ENCODE measurements at places on chromosomes 5 and 9.
A peak's percentile ranks its signal among the peaks of the same experiment; 100 is the strongest.

DNA sequence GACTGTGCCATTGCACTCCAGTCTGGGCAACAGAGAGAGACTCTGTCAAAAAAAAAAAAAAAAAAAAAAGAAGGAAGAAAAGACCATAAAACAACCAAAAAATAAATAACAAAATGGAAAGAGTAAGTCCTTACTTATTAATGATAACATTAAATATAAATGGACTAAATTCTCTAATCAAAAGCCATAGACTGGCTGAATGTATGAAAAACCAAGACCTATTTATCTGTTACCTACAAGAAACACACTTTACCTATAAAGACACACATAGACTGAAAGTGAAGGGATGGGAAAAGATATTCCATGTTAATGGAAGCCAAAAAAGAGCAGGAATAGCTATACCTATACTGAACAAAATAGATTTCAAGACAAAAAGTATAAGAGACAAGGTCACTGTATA is 16.6 kb downstream of the TMEM267 start:
- no peak for DNase-seq

DNA sequence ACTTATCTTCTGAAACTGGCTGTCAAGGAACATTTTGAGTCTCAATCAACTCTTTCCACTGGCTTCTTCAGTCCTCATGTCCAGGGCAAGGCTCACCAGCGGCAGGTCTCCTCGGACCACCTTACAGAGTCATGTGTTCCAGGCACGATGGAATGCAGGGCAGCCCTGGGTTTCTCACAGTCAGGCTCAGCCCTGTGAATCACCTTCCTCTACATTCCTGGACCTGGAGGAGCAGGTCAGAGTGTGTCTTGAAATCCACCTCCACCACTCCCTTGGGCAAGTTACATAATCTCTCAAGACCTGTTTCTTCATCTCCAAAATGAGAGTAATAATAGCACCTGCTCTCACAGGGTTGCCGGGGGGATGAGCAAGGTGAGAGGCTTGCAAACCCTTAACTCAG is 16.0 kb downstream of the ENC1 start:
- no peak for DNase-seq

DNA sequence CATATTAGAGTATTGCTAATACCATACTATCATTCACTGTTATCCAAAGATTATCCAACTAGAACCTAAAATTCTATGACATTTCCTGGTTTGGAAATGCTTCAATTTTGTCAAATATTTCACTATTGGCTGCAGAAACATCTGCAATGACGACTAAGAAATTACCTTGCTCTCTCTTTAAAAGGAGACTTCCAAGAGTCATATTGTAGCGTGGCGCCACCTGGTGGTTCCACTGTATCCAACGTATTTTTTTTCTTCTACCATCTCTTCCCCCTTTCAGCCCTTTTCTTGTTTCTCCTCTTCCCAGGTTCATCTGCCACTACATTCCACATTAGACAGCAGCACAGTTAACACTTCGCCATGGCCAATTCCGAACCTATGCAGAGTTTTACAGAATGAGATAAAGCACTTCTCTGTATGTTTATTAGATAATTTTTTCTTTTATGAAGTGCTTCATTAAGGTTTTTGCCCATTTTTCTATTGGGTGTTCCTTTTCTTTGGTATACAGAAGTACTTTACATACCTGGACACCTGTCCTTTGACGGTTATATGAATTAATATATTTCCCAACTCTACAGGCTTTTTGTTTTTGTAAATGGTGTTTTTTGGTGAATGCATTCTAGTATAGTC is 153.5 kb downstream of the CDC42SE2 start:
- peak; percentile 66 for DNase-seq

GRCh38 chr9:80059979-80060378 is 488.2 kb downstream of the TLE4 start:
- DNase-seq, result no peak

DNA sequence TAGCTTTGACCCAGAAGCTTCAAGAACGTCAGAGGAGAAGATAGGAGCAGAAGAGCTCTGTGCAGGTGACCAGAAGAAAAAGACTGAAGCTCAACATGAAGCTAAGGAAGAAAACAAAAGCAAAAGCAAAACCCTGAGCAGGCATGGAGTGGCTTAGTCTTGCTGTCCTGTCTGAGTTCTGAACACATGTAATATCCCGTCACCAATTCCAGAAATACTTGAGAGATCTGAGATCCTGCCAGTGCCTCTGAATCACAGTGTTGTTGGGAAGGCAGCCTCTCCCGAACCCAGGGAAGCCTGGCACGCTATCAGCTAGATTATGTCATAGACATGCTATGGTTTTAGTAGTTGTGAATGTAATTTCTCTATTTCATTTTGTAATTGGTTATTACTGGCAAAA is 235.7 kb downstream of the ICE1 start:
- DNase-seq, result peak; percentile 32

GRCh38 chr9:111149018-111149759 is 110.9 kb upstream of the LPAR1 start:
- peak; percentile 56 for DNase-seq

DNA sequence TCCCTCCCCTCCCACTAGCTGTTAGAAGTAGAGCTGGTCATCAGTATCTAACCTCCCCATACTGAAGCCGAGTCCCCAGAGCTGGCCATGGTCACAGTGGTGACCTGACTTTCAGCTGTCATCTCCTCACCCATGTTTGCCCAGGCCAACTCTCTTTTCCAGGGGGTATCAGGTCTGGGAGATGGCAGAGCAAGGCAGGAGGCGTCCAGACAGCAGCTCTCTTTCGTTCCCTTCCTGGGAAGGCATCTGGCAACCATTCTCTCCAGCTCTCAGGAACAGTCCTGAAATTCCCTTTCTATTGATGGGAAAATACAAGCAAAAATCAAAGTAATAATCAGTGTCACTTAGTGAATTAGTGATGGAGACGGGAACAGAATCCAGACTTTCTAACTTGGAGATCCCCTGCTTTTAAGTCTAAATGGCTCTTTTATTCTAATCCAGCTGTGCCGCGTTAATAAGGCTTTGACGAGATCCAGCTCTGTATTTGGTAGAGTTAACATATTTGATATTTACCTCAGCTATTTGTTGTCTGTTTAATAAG is 21.3 kb upstream of the AOPEP start:
- no peak for DNase-seq

- peak; percentile 13 for DNase-seq
Observed at GRCh38 chr5:119356612-119357188, 881 bp downstream of the TNFAIP8 start.

GRCh38 chr5:109496112-109496511 is 86.3 kb upstream of the PJA2 start:
- no peak for DNase-seq

GRCh38 chr9:19583890-19584289 is 175.1 kb downstream of the ACER2 start:
- DNase-seq, result no peak

DNA sequence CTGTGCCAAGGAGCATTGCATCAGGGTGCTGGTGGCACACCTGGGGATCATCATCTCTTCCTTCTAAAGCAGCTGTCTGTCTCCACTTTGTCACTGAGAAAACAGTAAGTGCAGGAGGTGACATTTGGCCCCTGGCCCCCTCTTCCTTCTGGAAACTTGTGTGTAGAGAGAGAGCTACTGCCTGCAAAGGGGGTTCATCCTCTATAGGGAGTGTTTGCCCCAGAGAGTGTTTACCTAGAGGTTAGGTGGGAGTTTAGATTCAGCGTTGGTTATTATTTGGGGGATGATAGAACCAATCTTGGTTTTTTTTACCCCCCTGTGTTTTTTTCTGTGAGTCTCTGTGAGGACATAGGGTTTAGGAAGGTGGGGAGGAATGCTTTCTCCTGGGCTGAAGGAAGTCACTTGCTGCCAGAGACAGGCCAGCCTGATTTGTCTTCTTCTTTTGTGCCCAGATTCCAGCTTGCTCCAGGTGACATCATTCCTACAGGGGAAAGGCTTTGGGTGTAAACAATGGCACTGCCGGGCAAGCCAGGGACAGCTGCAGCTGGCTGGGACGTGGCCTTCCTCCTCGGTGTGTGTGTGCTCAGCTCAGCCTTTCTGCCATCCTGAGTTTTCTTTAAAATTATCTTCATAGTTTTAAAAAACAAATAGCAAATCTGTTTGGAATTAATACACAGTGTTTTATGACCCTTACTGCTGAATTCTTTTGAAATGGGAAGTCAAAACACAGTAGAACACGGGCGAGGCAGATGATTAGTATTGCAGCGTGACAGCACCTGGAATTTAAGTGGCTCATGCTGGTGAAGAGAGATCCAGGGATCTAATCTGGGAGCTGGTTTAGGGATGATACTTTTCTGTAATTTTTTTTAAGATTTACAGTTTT is 24.5 kb downstream of the PRRC2B start:
- peak; percentile 30 for DNase-seq

- no peak for DNase-seq
Observed at GRCh38 chr5:148861088-148861487, 34.7 kb downstream of the ADRB2 start.

DNA sequence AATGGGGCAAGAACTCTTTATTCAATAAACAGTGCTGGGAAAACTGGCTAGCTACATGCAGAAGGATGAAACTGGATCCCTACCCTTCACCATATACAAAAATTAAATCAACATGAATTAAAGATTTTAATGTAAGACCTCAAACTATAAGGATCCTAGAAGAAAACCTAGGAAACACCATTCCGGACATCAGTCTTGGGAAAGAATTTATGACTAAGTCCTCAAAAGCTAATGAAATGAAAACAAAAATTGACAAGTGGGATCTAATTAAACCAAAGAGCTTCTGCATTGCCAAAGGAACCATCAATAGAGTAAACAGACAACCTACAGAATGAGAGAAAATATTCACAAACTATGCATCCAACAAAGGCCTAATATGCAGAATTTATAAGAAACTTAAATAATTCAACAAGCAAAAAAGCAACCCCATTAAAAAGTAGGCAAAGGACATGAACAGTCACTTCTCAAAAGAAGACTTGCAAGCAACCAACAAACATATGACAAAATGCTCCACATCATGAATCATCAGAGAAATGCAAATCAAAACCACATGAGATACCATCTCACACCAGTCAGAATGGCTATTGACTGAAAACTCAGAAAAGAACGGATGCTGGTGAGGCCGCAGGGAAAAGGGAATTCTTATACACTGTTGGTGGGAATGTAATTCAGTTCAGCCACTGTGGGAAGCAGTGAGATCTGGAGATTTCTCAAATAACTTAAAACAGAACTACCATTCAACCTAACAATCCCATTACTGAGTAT is 104.3 kb upstream of the MAP3K1 start:
- DNase-seq, result peak; percentile 91

- no peak for DNase-seq
Observed at GRCh38 chr5:175394601-175395000, 49.4 kb downstream of the DRD1 start.

GRCh38 chr5:157778121-157778805 is 34.8 kb downstream of the LSM11 start:
- DNase-seq, result peak; percentile 42

DNA sequence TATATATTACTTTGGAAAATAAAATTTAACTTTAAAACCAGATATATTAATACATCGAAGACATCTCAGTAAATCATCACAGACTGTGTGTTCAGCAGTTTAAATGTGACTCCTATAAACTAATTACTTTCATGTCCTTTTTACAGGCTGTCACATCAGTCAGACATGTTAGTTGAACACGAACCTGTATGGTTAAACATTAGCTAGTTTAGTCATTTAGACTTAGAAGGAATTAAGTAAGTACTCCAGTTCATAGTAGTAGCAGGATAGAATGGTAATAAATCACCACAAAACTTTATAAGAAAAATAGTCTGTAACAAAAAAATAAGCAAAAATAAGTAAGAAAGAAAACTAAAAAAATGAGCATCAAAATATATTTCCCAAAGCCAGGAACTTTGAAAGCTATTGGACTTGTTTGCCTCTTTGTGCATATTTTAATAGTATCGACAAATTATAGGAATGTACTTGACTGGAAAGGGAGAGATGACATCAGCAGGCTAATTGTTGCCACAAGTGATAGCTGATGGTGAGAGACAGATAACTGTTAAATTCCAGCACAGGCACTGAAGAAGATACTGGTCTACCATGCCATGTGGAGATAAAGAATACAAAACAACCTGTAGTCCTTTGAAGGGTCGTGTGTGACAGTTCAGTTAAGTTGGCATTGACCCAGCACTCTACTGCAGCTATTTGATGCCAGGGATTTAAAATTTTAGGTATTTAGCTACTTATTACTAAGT is 83.9 kb downstream of the RIC1 start:
- DNase-seq, result peak; percentile 37

DNA sequence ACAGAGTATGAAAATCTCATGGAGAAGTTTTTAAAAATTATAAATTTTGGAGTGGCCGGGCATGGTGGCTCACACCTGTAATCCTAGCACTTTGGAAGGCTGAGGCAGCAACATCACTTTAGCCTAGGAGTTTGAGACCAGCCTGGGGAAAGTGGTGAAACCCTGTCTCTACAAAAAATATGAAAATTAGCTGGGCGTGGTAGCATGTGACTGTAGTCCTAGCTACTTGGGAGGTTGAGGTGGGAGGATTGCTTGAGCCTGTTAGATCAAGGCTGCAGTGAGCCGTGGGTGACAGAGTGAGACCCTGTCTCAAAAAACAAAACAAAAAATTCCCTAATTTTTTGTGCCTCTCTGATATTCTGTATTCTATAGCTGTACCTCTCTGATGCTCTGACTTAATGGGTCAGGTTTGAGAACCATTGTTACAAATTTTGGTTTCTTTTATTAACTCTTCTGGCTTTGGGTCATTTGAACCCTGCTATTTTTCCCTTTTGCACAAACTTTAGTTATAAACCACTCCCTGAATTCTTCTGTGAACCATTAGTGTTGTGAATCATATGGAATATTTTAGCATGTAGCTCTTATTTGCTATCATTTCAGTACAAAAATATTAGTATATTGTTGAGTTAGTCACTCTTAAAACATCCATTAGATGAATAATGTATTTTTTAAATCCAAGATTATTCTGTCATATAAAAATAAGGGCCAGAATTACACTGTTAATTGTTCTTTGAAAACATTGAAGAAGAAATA is 51.0 kb downstream of the FER start:
- DNase-seq, result peak; percentile 23

GRCh38 chr5:176391999-176392398 is 3.4 kb downstream of the HIGD2A start:
- no peak for DNase-seq

All from EL (cell line).